NB4 (cell line): ENCODE measurements at places on chromosomes 1 and 21.
A peak's percentile ranks its signal among the peaks of the same experiment; 100 is the strongest.

GRCh38 chr1:198106011-198106410, 50.8 kb upstream of the NEK7 start:
- DNase-seq: no peak

- DNase-seq: no peak
Measured at GRCh38 chr1:229388897-229389580, 44.9 kb downstream of the ACTA1 start.

DNA sequence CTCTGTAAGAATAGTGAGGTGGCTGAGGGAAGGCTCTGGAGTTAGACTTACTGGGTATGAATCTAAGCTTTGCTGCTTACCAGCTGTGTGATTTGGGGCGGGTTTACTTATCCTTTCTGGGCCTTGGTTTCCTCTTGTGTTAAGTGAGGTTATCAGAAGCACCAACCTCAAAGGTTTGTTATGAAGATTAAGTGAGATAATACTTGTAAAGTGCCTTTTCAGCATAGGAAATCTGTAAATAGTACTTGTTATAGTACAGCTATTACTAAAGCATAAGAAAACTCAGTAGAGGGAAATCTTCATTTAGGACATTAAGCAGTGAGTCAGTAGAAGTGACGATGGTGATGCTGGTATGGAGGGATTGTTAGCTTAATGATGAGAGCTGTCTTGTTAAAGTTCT, 12.1 kb downstream of the HHAT start:
- no peak for DNase-seq

DNA sequence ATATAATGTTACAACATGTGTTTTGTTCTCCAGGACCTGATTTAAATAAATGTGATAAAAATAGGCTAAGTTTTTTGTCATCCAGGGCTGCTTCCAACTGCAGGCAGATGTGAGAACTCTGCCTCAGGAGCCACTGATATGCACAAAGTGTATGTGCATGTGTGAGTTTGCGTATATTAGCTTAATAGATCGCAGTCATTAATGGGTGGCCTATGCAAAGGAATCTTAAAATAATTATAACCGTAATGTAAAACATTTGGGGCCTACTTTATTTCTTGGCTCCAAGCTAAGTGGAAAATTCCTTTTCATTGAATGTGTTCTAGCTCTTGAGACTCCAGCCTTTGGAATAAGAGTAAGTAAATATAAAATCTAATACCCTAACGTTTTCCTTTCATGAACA, 16.8 kb downstream of the DHX9 start:
- no peak for DNase-seq

DNA sequence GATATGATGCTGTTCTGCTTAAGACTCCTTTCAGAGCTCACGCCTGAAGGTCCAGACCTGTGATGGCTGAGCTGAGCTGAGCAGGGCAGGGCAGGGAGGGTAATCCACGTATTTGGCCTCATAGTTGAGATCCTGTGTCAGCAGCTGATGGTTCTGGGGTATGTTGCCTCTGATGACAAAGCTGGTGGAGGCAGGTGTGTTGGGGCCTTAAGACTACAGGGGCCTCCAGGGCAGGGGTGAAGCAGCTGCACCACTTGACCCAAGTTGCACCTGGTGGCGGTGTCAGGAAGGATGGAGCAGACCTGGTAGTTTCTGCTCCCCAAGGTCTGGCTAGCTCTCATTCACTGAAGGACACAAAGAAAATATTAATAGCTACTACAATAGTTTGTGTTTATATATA, 57.0 kb downstream of the FCRL5 start:
- no peak for DNase-seq

GRCh38 chr1:76607717-76608116, 259.6 kb upstream of the ST6GALNAC5 start:
- DNase-seq: no peak

GRCh38 chr1:17967623-17968255, 139.9 kb upstream of the IGSF21 start:
- DNase-seq: no peak

- DNase-seq: no peak
Measured at GRCh38 chr1:20411196-20411980, 74.6 kb downstream of the CAMK2N1 start.

GRCh38 chr1:178137238-178137637, 43.3 kb downstream of the RASAL2 start:
- no peak for DNase-seq

DNA sequence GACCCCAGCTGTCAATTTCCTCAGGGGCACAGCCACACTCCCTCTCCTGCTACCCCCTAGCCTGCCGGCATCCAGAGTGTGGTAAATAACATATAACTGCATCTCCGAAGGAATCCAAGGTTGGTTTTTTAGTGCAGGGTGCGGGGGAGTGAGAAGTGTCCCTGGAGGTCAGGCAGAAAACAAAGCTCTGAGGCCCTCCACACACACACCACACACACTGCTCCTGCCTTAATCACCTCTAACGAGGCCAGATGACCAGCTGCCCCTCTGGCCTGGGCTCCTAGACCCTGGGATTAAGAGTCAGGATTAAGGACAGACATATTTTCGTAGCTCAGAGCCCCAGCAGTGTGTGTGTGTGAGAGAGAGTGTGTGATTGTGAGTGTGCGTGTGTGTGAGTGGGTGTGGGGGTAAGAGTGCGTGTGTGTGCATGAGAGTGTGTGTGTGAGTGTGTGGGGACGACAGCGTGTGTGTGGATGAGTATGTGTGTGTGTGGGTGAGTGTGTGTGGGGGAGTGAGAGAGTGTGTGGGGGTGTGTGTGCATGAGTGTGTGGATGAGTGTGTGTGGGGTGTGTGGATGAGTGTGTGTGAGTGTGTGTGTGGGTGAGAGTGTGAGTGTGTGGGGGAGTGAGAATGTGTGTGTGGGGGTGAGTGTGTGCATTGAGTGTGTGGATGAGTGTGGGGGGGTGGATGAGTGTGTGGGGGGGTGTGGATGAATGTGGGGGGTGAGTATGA, 14.6 kb downstream of the SDC3 start:
- DNase-seq: no peak

DNA sequence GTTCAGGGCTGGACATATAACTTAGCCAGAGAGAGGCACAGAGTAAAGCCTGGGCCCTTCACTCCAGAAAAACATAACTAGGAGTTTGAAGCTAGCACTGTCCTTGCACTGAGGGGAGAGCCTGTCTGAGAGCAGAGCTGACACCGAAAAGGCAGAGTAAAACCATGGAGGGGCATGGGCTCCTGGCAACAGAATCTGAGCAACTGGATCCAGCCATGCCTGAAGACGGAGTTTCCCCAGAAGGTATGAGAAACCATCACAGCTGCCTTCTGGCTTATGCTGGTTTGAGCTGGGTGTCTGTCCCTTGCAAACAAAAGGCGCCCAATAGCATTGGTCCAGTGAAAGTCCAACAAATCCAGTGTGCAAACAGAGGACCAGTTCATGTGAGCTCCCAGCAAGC, 137.5 kb downstream of the NPHP4 start:
- no peak for DNase-seq

DNA sequence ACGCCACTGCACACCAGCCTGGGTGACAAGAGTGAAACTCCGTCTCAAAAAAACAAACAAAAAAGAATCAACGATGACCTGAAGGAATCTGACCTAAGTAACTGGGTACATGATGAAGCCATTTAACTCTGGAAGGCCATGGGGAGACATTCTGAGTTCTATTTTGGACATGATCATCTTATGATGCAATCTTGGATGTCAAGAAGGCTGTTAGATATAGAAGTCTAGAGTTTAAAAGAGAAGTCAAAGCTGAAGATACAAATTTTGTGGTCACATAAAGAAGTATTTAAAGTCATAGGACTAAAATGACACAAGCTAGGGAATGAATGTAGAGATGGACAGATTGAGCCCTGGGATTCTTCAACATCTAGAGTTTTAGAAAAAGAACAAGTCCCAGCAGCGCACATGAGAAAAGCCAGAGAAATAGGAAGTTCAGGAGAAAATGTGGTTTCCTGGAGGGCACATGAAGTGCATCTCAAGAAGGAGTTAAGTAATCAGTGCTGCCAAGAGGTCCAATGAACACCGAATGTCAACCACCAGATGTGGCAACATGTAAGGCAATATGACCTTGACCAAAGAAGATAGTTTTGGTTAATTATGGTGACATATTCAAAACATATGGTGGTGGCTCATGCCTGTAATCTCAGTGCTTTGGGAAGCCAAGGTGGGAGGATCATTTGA, 26.8 kb downstream of the ELK4 start:
- peak; percentile 92 for DNase-seq

DNA sequence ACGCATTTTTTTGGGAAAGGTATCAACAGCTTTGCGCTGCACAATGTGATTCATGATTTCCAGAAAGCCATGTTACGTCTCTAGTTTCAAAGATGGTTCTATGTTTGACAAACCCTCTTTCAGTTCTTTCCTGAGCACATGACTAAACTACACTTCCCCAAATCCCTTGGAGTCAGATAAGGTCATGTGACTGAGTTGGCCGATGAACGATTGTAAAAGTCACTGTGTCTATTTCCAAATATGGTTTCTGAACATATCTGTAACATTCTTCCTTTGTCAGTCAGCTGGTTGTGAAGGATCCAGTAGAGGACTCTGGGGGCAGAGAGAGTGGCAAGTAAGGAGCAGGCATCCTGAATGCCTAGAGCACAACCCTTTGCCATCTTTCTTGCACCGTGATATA, 35.4 kb downstream of the TMPRSS15 start:
- peak; percentile 4 for DNase-seq

GRCh38 chr1:24392982-24393650, 20.5 kb downstream of the STPG1 start:
- DNase-seq: no peak

DNA sequence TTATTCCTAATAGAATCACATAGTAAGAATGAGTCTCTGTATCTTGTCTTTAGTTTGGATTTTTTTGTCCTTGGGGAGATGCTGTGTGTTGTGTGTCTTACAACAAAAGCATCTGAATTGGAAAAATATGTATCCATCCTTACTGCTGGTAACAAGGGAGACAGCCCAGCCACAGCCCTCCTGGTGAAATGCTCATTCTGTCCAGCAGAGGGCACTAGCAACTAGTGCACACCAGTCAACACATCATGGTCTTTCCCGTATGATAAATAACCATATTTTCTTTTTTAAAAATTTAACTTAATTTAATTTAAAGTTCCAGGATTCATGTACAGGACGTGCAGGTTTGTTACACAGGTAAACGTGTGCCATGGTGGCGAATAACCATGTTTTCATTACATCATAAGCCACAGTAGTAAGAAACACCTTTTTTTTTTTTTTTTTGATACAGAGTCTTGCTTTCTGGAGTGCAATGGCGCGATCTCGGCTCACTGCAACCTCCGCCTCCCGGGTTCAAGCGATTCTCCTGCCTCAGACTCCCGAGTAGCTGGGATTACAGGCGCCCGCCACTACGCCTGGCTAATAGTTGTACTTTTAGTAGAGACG, 245.1 kb downstream of the PTBP2 start:
- peak; percentile 69 for DNase-seq

GRCh38 chr1:21685946-21686678, 17.0 kb upstream of the RAP1GAP start:
- peak; percentile 31 for DNase-seq

DNA sequence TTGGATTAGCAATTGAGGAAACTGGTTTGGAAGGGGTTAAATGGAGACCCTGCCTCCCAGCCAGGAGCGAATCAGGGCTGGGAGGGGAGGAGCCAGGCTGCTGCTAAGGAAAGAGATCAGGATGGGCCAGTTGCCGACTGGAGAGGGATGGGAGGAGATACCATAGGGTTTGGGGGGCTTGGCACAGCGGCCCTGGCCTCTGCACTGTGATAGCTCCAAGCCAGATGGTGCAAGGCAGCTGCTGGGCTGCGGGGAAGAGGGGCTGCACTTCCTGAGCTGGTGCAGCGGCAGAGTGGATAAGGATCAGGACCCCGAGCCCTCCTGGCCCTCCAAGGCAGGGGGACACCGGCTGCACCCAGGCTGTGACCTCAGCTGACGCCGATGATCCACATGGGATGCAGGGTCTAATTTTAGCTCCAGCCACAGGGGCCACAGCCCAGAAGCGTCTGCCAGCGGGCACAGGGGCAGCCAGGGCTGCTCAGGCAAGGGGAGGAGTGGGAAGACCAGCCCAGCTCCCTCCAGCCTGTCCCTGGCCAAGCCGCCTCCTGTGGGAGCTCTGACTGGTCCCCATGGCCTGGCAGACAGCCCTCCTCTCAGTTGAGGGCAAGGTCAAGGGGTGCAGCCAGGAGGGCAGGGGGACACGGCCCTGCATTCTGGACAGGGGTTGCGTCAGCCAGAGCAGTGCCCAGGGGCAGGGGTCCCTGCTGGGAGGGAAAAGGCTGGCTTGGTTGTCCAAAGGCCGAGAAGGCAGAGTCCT, at the start of gene EXTL1:
Gene EXTL1 (plus strand): TSS at position 129 of the 757 bp plus-strand sequence. CDS start 872 bp downstream, outside the sequence.
- peak; percentile 44 for DNase-seq

DNA sequence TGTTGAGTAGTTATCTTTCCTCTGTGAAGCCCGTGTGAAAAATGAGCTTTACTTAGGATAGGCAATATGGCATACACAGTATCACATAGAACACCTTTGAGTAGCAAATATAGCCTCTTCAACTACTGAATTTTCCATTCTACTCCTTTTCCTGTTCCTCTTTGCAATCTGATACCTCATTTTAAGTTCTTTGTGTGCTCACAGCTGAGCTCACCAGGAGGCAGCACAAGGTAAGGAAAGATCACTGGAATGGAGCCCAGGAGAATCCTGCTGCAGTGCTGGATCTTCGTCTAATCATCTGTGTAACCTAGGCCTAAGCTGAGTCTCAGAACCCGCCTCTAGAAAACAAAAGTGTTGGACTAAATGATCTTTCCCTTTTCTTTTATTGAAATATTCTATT, 171.0 kb downstream of the LRRC40 start:
- peak; percentile 22 for DNase-seq
